NCI-H1105 (cell line): ENCODE measurements at places on chromosomes 13 and 19.

DNA sequence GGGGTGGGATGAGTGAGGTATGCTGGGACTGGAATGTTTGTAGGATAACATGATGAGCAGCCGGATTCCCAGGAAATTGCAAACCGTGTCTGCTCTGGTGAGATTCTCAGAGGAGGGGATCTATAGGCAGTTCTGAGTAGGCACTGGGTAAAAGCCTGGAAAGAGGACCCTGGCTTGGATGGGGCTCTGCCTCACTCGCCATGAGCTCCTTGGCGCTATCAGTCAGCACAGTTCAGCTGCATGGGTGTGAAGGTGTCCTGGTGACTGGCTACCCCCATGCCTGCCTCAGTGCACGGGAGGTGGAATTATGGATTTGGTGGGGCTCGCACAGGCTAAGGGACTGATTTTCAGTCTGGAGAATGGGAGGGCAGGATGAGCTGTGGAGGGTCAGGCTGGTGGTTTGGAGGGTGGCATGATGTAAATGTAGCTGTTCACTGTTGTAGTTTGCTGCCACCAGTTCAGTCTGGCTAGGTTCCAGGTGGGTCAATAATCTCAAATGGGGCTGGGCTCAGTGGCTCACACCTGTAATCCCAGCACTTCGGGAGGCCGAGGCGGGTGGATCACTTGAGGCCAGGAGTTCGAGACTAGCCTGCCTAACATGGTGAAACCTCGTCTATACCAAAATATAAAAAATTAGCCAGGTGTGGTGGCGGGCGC, 9.2 kb upstream of the ZNF627 start:
- DNase-seq, result no peak

GRCh38 chr13:74476365-74476764, 342.2 kb upstream of the KLF12 start:
- DNase-seq, result no peak

DNA sequence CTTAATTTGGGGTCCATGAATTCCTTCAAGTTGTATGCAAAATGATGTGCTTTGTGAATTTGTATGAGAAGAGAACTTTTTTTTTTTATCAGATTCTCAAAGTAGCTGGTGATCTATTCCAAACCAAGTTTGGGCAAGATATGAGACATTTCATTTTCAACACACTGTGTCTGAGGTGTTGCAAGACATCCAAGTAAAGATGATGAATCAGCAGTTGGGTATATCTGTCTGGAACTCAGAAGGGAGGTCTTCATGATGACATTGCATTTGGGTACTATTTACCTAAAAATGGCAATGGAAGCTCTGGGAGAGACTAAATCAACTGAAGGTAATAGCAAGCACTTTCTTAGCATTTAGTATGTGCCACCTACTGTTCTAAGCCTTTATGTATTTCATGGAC, 2.8 kb downstream of the FAM124A start:
- DNase-seq, result no peak

GRCh38 chr13:60347690-60348089, 49.3 kb upstream of the TDRD3 start:
- no peak for DNase-seq

DNA sequence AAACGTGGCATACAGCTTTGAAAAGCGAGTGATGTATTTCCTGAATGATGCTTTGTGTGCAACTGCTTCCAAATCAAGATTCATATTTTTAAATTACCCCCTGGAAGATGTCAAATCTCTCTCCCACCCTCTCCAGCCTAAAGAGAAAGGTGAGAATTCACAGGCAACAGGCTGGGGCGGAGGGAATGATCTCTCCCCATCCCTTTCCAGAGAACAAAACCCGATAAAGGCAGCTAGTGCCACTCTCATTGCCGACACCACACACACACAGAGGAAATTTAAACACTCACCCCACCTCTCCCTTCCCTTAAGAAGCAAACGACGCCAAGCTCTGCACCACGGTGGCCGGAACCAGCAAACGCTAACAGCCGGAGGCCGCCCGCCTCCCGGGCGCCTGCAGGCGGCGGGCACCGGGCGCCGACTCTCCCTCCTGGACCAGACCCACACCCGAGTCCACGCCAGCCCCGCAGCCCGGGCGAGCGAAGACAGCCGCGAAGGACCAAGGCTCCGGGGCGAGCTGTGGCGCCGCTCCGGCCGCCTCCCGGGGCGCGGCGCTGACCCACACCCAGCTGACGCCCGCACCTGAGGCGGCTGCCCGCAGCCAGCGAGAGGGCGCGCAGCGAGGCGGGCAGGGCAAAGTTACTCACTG, 477 bp downstream of the LNX2 start:
- DNase-seq, result no peak

DNA sequence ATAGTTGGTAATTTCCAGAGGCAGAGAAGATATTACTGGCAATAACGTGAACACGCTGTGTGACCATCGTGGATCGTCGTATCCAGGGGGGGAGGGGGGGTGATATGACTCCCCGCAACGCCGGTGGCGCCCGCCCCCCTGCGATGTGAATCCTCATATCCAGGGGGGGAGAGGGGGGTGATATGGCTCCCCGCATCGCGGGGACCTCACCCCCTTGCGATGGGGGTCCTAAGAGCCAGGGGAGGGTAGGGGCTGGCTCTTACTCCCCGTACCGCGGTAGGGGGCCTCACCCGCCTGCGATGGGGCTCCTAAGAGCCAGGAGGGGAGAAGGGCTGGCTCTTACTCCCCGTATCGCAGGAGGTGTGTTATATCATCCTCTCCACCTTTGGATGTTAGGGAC, 31.3 kb upstream of the RGCC start:
- DNase-seq, result no peak

GRCh38 chr13:110531671-110532083, 29.8 kb downstream of the RAB20 start:
- DNase-seq, result no peak

GRCh38 chr19:10921910-10922637, 6.4 kb downstream of the YIPF2 start:
- DNase-seq, result no peak

- DNase-seq, result no peak
Measured at GRCh38 chr13:59963383-59963782, 200.3 kb downstream of the DIAPH3 start.

- DNase-seq, result no peak
Measured at GRCh38 chr19:4987256-4987655, 18.3 kb downstream of the KDM4B start.

DNA sequence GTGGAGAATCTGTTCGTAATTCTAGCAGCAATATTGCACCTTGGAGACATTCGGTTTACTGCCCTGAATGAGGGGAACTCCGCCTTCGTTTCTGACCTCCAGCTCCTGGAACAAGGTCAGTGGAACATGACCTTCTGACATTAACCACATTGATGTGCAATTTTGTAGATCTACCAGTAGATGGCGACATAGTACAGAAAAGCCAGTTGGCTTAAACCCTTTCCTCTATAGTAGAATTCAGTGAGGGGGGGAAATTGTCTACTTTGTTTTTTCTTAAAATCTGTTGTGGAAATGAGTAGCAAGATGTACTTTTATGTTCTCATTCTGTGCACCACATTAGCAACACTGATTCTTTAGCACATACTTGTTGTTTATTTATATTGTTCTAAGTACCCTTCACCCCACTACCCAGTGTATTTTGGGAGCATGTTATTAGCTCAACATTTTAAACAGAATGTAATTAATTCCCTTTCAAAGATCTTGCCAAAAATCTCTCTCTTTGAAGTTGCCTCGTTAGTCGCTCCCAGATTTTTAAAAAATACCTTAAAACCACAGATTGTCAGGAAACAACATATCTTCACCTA, 332.2 kb downstream of the MYO16 start:
- peak; percentile 60 for DNase-seq

DNA sequence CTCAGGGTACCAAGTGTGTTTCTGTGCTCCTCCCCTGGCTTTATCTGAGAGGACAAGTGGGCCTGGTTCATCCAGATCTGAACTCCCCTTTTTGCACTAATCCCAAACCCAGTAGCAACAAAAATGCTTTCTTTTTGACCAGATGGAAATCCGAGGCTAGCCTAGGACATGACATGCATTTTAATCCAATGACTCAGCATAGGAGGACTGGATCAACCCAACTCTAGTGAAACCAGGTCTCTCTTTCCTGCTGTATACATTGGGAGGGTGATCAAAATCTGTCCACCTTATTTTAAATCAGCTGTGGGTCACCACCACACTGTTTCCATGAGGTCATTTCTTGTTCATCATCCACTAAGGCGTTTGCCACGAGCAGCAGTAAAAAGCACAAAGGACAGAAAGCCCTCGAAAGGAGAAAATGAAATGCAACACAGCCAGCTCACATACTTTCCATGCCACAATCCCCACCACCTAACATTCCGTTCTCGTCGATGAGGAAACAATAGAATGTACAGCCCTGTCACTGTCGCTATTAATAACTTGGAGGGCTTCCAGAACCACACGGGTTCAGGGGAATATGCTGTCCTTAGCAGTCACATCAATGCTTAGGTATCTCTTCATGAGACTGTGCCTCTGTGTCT, 543.0 kb downstream of the IRS2 start:
- no peak for DNase-seq

- no peak for DNase-seq
Measured at GRCh38 chr13:38854226-38854625, 136.4 kb downstream of the STOML3 start.

DNA sequence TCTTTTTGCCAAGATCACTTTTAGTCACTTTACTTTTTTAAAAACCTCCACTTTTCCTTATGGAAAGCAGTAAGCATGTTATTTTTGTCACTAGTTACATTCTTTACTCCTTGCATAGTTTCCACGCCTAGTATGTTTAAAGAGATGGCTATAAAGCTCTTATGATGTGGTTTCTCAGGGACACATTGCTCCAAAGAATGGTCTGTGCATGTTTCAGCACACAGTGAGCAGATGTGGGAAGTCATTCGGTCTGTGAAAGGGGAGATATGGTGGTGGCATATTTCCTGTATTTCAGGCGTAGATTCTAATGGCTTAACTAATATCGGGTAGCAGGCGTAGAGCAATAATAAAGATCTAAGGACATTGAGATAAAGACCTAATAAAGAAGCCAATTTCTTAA, 180.7 kb downstream of the SLITRK6 start:
- no peak for DNase-seq
